ENCODE measurements at places on chromosomes 12 and 14.

- DNase-seq: no peak
Observed at GRCh38 chr12:112597986-112598385, 179.2 kb downstream of the PTPN11 start.

- no peak for DNase-seq
Observed at GRCh38 chr12:59446116-59446515, 149.7 kb upstream of the SLC16A7 start.

DNA sequence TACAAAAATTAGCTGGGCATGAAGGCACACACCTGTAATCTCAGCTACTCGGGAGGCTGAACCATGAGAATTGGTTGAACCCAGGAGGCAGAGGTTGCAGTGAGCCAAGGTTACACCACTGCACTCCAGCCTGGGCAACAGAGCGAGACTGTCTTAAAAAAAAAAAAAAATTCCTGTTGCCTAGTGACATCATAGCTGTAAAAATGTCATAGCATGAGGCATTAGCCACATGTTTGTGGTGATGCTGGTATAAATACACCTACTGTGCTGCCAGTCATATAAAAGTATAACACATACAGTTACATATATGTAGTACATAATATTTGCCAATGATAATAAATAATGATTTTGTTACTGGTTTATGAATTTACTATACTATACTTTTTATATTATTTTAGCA is 22.2 kb downstream of the SLC41A2 start:
- no peak for DNase-seq

DNA sequence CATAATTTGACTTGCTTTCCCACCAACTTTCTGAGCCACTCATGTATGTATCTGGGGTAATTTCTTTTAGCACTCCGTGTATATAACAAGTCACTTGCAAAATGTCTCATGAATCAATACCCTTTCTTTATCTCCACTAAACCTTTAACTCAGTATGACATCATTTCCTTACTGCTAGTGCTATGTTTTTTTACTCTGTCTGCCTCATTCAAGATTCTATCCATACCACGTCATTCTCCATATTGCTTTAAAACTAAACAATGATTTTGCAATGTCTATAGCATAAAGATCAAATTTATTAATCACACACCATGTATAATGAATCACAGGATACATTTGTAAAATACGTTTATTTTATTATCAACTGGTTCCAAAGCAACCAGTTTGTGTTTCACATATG is 178.2 kb downstream of the PIK3C2G start:
- no peak for DNase-seq

DNA sequence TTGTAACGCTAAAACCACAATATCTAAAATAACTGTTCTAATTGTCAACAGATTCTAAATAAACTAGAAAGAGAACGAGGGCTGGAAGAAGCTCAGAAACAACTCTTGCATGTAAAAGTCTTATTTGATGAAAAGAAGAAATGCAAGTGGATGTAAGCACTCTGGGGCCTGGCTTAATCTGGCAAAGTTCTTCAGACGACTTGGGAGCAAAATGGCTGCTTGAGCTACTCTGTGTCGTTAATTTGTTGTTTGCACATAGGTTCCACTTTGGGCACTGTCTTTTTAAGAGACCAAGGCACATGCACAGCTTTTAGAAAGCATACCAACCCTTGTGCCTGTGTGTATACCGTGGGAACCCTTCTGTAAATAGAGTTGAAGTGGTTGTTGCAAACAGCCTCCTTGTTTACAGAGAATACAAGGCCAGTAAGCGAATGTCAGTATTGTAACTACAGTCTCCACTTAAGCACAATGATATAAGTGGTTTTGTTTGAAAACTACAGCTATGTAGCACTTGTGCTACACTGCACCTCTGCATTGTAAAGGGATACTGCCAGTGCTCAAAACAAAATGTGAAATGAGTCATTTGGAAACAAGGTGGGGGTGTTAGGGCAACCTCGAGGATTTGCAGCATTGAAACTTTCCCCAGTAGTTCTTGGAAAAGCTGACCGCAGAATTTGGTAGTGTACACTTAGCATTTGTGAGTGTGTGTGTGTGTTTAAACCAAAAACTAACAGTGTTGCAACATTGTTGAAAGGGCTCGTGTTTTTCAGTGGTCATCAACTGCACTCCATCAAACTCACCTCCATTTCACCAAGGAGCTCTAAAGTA is 154.3 kb downstream of the CEP83 start:
- no peak for DNase-seq

- DNase-seq: no peak
Observed at GRCh38 chr12:119949145-119949544, 39.9 kb upstream of the BICDL1 start.

DNA sequence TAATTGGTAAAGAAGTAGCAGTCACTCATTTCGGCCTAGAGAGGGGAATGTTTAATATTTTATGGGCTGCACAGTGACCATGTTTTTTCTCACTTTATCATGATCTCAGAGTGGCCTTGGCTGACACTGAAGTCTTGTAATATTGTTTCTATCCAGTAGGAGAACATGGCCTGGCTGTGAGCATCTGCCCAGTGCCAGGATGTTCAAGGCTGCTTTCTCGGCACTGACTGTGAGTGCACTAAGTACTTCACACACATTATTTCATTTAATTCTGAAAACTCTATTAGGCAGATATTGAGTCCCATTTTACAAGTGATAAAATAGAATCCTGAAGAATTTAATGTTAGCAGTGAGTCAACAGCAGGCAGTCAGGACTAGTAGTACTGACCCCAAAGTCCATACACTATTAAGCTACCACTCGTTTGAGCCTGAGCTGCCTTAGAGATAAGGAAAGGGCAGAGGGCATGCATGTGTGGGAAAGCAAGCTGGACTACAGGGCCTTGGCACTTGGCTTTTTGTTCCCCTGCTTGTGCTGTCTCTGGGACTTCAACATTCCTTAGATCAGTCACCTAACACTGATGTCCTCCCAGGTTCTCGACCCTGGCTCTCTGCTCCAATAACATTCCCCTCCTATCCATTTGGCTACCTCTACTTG is 42.2 kb upstream of the APPL2 start:
- no peak for DNase-seq

Data from CD8-positive, alpha-beta T cell (primary cell).